Stimulated activated CD8-positive, alpha-beta memory T cell treated with anti-CD3 and anti-CD28 coated beads, Interleukin-7, amount 100 ng/mL, for 1 hour (primary cell): ENCODE measurements at places on chromosomes 1 and 21.

DNA sequence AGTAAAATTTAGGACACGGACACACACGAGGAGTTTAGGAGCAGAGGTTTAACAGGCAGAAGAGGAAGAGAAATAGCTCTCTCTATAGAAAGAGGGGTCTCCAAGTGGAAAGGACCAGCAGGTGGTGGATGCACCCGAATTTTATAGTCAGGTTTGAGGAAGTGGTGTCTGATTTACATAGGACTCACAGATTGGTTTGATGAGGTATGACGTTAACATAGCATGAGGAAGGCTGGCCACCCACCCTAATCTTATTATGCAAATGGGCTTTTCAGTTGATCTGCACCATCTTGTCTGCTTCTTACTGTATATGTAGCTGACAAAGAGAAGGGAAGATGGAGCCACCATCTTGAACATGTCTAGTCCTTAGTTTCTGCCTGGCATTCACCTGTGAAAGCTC, 52.5 kb upstream of the RGS2 start:
- no peak for DNase-seq

DNA sequence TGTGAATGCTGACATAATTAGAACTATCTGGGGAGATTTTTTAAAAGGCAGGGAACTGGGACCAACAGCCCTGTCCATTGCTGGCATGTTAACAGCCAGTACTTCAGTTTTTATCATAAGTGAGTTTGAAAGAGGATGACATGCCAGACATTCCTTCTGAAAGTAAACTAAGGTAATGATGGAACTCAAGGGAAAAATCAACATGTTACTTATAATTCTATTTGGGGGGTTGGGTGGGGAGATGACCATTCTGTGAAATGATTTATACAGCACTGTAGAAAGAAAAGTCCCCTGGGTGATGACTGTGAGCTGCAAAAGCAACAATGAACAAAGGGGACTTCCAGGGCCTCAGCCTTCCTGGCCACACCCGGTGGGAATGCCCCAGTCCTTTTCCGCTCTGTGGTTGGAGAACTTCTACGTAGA, 5.4 kb upstream of the LAMC2 start:
- no peak for DNase-seq

DNA sequence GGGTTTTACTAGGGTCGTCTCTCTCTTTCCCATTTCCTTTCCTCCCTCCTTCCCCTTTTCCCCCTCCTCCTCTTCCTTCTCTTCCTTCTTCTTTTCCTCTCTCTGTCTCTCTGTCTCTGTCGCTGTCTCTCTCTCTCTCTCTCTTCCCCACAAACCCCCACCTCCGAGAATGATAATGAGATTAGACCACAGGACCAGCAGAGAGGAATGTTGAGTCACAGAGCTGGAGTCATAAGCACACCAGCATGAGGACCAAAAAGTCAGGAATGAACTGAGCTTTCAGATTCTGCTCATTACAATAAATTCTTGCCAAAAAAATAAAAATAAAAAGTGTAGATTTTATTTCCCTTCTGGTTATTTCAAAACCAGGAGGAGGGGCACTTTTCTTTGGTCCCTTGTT, 377.4 kb downstream of the LTN1 start:
- no peak for DNase-seq

GRCh38 chr1:18018366-18018765, 89.2 kb upstream of the IGSF21 start:
- no peak for DNase-seq

GRCh38 chr1:184931566-184931965, 42.7 kb downstream of the NIBAN1 start:
- DNase-seq, result no peak

GRCh38 chr1:74548961-74549750, 36.7 kb upstream of the LRRC53 start:
- DNase-seq, result no peak

GRCh38 chr1:207888652-207889051, 22.3 kb downstream of the CD34 start:
- no peak for DNase-seq

DNA sequence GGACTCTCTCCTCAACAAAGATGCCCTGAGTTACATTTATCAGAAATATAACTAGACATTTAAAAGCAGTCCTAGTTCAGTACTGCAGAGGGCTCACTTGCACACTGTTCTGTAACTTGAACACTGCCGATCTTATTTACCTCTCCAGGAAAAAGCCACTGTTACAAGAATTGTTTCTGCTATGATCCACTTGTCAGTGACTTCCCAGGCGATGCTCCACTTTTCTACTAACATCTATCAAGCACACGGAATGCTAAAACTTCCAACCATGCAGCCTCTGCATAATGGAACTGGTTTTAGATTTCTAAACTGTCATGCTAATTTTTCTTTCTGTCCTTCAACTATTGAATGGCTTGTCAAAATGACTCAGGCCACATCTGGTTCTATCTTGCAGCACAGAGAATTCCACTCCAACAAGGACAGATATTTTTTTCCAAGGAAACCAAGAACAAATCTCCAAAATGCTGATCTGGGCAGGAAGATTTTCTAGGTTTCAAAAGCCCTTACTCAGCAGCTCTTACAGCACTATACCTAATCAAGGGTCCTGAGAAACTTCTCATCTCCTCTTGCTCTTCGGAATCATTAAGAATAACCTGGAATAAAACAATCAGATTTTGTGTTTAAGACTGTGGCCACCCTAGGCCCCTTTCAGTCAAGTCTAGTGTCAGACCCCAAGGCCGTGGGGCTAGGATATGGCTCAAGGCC, 9.9 kb downstream of the SEC16B start:
- DNase-seq, result no peak

DNA sequence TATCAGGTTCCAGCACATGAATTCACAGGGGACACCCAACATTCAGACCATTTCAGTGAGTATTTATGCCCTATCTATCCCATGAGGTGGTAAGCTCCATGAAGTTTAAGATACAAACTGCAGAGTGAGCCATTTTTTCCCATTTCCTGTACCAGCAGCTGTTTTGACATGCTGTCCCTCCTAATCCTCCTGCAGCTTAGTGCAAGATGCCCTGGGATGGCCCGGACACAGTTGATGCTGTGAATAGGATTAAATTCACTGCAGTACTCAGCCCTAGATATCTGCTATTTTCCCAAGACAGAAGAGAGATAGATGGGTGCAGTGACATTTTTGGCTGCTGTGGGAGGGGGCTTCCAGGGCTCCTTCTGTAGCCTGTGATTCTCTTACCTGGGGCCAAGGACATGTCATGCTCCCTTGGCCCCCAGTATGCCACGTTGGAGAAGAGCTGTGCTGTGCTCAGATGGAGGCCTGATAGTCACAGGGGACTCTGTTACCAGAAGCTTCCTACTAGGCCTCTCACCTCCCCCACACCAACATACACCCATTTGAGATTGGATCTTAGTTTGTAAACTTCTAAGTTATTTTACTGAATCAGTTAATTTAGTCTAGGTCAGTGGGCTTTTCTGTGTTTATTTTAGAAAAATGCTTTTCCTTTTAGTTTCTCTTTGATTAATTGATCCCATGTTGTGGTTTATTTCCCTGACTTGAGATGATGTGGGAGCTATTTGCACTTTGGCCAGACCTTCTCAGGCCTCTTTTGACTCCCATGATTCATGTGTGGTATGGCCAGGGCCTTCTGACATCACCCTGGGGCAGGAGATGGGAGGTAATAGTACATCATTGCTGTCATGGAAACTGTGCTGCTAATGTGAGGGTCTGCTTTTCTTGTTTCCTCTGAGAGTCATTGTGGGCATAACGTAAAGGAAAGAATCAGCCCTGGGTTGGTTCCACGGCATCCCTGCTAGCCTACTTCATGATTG, 92.6 kb downstream of the ST3GAL3 start:
- DNase-seq, result no peak

GRCh38 chr1:48596046-48596445, 124.0 kb upstream of the SPATA6 start:
- DNase-seq, result no peak

GRCh38 chr1:202811296-202812175, 782 bp downstream of the PCAT6 start:
- DNase-seq, result no peak

- no peak for DNase-seq
Observed at GRCh38 chr1:27350663-27351540, 9.1 kb downstream of the SYTL1 start.

- DNase-seq, result no peak
Observed at GRCh38 chr1:84853741-84854721, 39.0 kb downstream of the LPAR3 start.

- DNase-seq, result no peak
Observed at GRCh38 chr1:162696286-162696862, 64.1 kb downstream of the DDR2 start.

DNA sequence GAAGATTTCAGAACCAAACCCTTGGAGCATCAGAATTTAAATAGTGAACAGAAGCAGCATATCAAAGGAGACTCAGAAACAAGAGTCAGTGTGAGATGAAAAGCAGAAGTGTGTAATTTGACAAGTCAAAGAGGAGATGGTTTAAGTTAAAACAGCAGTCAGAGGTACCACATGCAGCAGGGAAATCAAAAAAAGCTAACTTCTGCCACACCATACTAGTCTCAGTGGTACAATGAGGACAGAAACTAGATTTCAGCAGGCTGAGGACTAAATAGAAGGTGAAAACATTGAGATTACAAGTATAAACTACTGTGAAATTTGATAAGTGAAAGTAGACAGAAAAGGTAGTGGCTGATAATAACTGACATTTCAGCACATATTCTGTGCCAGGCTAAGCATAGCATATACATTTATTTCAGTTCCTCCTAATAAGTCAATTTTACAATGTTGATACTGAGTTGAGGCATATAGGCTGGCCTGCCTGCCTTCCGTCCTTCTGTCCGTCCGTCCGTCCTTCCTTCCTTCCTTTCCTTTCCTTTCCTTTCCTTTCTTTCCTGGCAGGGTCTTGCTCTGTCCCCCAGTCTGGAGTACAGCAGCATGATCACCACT, 12.6 kb downstream of the SUCO start:
- DNase-seq, result no peak

DNA sequence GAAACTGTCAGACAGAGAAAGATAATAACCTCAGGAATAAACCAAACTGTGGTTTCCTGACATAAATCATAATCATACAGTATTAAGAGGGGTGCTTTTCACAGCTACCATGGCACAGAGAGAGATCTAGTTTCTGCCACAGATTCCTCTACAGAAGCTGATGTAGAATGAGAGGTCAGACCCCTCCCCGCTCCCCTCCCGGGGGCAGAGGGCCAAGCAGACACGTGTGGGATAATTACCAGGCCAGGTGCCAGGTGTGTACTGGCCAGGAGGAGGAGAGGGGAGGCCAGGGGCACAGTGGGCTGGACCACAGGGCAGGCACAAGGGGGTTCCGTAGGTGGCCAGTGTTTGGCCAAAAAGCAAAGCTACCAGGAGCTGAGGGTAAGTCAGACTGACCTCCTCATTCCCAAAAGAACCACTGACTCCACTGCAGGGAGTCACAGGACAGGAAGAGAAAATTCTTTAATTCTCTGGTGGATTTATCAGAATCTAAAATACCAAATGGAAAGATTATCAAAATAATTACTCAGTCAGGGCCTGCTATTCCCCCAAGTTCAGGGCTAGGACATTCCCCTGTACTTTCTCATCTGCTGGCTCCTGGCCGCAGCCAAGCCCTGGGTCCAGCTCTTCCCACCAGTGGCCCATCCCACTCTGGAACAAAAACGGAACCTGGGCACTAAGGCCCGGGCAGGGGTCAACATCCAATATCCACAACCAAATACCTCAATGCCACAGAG, 30.0 kb downstream of the C2CD2 start:
- no peak for DNase-seq

- DNase-seq, result no peak
Observed at GRCh38 chr1:182446033-182446669, 3.8 kb upstream of the RGSL1 start.

DNA sequence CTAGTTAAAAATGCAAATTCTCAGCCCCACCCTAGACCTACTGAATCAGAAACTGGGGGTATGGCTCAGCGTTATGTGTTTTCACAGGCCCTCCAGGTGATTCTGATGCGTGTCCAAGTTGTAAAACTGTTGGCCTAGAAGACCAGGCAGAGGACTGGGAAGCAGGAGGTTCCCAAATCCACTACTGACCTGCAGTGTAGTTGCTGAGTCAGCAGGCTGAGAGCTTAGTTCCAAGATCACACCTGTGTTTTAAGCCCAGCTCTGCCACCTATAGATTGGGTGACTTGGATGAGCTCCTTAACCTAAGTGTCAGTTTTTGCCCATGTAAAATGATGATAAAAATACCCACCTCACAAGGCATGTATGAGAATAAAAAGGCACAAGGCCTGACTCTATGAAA, 4.1 kb downstream of the GRHL3 start:
- no peak for DNase-seq

GRCh38 chr1:93569489-93569888, 112.1 kb downstream of the BCAR3 start:
- DNase-seq, result no peak

GRCh38 chr1:42973286-42973685, 14.6 kb upstream of the SLC2A1 start:
- no peak for DNase-seq

GRCh38 chr1:22524481-22524880, 38.8 kb upstream of the EPHA8 start:
- DNase-seq, result no peak

DNA sequence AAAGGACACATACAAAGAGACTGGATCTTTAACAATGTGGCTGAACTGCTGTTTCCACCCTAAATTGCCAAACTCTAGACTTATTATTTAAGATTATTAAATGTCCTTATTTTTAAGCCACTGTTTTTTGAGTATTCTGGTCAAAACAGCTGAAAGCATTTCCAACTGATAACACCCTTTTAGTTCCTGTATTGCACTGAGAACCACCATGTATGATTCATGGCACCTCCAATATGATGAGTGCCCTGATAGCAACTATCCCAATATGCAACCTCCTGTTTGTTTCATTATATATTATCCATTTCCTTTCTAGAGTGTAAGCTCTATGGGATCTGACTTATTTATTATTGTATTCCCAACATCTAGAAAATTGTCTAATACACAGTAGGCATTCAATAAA, 269.4 kb downstream of the HHIPL2 start:
- DNase-seq, result no peak

- DNase-seq, result no peak
Observed at GRCh38 chr1:23810818-23811540, 10.4 kb upstream of the GALE start.

GRCh38 chr1:11472284-11472683, 6.7 kb upstream of the DISP3 start:
- no peak for DNase-seq
